ENCODE measurements at places on chromosomes 12 and 14.

- peak; percentile 41 for DNase-seq
These were observed 4.6 kb upstream of the VRK1 start for GRCh38 chr14:96792591-96792990.

GRCh38 chr14:101179691-101180211, 276.2 kb upstream of the RTL1 start:
- DNase-seq, result no peak

GRCh38 chr12:659090-659683, 4.1 kb downstream of the NINJ2 start:
- DNase-seq, result no peak

DNA sequence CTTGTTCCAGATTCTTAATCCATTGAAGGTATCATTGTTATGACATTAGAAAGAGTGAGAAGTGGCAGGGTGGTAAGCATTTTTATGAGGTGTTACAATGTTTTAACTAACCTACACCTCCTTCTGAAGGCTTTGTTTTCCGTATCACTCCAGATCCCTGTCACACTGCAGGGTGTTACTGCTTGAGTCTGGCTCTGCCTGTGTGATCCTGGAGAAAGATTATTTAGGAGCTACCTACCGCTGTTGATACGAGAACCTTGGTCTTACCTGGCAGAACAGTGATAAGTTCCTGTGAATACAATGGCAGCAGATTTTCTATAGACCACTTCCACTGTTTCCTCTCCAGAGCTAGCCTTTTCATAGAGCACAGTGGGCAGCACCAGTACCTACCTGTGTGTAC, 36.2 kb downstream of the GRIN2B start:
- no peak for DNase-seq

DNA sequence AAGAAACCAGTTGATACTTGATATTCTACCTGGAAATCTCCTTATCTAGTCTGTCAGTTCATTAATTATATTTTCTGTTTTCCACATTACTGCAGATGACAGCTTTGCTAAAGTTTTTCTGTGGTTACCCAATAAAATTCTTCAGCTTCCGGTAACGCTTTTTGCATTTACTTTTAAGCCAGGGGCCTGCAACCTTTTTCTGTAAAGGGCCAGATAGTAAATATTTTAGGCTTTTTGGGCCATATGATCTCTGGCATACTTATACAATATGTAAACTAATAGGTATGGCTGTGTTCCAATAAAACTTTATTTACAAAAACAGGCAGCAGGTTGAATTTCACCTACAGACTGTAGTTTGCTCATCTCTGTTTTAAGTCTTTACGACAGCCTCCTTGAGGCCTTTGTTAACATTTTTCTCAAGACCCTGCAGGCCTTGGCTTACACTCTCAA, 48.3 kb downstream of the SPATS2 start:
- DNase-seq, result no peak

DNA sequence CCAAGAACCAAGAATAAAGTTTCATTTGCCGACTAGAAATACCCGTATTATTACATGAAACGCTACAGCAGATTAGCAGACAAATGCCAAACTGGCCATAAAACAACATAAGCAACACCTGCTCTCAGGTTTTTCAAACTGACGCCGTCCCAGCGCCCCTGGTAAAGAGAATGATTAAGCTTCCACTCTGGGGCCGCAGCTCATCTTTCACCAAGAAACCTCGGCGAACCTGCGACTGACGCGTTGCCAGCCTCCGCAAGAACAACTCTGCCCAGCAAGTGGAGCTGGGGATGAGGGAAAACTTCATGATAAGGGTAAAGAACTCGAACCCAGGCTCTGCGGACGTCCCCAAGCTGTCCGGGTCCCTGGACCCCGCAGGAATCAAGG, 530 bp downstream of the ARL1 start:
- DNase-seq, result no peak

GRCh38 chr12:132284071-132284826, 45.1 kb downstream of the GALNT9 start:
- peak; percentile 71 for DNase-seq

DNA sequence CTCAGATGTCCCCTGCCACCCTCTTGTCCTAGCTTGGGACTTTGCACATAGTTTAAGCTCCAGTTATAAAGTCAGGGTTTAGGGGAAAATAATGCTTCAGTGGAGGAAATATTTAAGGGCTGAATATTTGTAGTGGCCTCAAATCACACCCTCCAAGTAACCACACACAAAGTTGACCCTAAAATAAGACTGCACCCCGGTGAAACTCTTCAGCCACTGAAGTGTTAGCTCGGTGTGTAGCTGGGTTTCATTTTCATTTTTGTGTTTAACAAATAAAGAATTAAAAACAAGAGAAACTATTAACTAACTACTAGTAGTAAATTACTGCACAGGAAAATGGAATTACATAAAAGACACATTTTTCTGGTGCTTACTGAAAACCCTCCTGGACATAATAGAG, 14.8 kb upstream of the BCL11B start:
- DNase-seq, result no peak
